ENCODE measurements at places on chromosomes 13 and 19.

DNA sequence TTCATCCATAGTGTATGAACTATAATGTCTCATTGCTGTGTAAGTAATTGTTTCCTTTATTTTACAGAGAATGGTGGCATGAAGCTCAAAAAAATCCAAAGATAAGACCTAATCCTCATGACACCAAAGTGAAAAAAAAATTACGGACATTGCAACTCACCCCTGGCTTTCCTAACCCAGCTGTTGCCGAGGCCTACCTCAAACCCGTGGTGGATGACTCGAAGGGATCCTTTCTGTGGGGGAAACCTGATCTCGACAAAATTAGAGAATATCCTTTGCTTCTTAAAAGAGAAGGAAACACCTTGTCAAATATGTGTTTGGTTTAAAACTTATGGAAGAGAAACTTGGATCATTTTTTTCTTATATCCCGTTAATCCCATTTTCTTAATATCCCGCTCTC, 26.3 kb downstream of the ERCC5 start:
- no peak for DNase-seq

- DNase-seq: no peak
These were observed 26.3 kb downstream of the DCAF15 start for GRCh38 chr19:13978351-13979243.

GRCh38 chr13:45289936-45290563, 50.9 kb downstream of the TPT1 start:
- no peak for DNase-seq

DNA sequence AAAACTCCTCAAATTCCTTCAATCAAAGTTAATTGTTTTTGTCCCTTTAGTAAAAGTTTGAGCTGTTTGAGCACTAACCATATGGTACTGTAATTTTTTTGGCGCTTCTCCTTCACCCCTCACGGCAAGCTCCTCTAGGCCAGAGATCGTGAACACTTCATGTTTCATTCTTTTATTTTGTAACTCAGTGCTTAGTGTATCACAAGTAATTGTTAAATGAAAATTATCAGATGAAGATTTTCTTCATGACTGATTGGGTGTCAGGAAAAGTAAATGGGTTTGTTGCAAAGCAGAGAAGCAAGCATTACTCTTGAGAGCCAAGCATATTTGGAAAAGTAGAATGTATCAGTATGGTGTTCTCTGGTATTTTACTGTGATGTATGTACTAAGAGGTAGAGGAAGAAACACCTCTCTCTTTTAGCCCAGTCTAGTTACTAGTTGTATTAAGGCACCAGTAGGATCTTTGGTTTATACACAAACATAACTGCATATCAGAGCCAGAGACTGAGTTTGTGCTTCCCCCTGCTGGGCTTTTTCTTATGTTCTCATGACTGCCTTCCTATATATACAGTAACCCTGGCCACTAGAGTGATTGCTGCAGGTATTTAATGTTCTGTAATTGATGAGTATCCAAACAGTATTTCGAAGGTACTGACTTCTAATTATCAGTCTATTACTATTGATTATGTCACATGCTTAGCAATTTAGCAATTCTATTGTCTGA, 202.3 kb upstream of the KLHL1 start:
- no peak for DNase-seq

- DNase-seq: no peak
These were observed 1432.4 kb downstream of the UQCRFS1 start for GRCh38 chr19:27780367-27781075.

- DNase-seq: peak; percentile 48
These were observed at the start of gene INSR for GRCh38 chr19:7293762-7294557. Gene INSR (minus strand): TSS chr19:7294414. CDS start chr19:7293891, 523 bp downstream.

DNA sequence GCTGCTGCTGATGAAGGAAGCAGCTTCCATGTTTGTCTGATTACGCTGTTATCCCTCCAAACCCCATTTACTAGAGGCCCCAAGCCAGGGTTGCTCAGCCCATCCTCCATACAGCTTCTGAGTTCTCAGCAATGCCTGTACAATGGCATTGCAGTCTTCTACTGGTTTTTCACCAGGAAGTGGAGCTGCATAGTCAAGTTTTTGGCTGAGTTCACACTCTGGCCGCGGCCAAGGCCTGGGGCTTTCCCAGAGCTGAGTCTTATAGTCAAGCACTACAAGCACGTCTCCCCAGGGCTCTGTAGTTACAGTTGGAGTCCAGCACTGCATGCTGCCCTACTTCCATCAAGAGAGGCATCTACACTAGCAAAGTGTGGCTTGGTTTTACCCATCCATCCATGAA, 182.5 kb downstream of the POU4F1 start:
- DNase-seq: no peak

GRCh38 chr13:51479199-51479523, 26.3 kb upstream of the INTS6 start:
- DNase-seq: no peak

- no peak for DNase-seq
These were observed 1206.1 kb downstream of the EFNB2 start for GRCh38 chr13:105329359-105329758.

GRCh38 chr19:2726160-2726855, 5.1 kb upstream of the DIRAS1 start:
- no peak for DNase-seq

GRCh38 chr13:87094646-87095045, 576.5 kb upstream of the SLITRK5 start:
- no peak for DNase-seq

DNA sequence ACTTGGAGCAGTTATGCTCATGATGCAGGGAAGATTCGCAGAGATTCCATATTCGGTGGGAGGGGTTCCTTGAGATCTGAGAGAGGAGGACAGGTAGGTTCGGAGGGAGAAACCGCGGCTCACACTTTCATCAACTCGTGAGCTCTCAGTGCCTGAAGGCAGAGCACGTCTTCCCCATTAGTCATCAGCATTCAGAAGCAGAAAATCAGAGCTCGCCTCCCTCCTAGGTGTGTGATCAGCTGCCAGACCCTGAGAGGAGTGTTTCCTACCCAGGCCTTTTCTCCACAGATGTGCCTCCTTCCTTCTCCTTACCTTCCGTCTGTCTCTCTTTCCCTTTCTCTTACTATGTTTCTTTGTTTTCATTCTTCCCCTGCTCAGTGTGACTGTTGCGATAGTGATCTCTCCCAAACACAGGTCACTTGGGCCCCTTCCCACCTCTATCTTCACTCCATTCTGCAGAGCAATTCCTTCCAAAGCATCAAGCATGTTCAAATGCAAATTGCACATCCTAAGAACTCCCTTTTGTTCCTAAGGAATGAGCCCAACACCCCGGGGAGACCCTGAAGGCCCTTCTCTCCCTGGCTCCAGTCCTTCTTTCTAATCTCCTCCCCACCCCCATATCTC, 389.5 kb downstream of the UQCRFS1 start:
- DNase-seq: no peak

- DNase-seq: no peak
These were observed 1.6 kb downstream of the BRSK1 start for GRCh38 chr19:55285229-55285890.

DNA sequence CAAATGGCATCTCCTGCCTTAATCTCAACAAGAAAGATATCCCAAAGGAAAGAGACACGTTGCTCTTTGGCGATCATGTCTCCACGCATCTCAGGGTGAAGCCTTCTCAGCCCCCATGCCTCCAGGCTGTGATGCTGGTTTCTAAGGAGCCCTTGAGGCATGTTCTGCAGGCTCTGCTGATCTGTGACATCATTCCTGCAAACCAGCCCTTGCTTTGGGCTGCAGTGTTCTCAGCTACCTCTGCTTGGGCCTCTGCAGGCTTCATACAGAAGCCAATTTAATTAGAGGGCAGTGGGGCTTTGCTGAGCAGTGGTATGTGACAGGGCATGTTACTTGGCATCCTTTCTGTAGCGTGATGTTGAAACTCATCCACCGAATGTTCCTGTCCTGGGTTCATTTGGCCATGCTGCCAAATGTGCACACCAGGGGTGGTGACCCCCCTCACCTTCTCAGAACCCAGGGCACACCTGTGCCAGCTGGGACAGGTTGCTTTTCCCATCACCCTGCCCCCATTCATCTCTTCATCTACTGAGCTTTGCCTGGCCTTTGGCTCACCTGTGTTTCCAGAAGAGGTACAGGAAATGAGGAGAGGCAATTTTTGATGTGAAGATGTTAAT, 230.9 kb downstream of the TEX29 start:
- no peak for DNase-seq

Data from activated T-cell treated with anti-CD3 and anti-CD28 coated beads for 24 hours (primary cell).